Suppressor macrophage (primary cell): ENCODE measurements at places on chromosomes 2 and 18.

GRCh38 chr2:219443016-219443696, 8.5 kb downstream of the SPEG start:
- DNase-seq, result no peak

GRCh38 chr2:145114726-145115125, 594.8 kb upstream of the ZEB2 start:
- DNase-seq, result no peak

DNA sequence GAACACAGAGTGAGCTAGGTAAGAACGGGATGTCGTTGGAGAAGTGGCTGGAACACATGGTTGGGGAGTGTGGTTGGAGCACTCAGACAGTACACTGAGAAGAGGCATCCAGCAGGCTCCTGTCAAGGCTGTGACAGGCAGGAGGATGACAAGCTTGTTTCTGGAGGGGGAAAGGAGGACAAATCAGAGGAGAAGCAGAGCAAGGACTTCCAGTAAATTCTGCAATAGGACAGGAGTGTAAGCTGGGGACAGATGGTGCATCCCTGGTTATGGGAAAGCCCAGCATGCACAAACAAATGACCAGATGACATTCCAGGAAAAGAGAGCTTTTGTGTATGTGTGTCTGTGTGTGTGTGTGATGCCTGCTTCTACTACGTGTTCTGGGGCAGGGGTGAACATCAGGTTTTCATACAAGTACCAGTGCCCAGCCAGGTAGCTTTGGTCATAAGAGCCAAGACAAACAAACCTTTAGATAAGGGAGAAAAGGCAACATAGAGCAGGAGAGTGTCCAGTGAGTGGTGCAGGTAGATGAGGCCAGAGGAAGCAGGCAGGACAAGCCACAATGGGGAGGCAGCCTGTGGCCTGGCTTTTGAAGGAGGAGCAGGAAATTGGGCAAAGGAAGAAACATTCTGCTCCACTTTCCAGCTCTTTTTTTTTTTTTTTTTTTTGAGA, 32.1 kb upstream of the MAPK4 start:
- DNase-seq, result no peak

GRCh38 chr2:64203858-64204632, 59.8 kb upstream of the PELI1 start:
- DNase-seq, result peak; percentile 82

DNA sequence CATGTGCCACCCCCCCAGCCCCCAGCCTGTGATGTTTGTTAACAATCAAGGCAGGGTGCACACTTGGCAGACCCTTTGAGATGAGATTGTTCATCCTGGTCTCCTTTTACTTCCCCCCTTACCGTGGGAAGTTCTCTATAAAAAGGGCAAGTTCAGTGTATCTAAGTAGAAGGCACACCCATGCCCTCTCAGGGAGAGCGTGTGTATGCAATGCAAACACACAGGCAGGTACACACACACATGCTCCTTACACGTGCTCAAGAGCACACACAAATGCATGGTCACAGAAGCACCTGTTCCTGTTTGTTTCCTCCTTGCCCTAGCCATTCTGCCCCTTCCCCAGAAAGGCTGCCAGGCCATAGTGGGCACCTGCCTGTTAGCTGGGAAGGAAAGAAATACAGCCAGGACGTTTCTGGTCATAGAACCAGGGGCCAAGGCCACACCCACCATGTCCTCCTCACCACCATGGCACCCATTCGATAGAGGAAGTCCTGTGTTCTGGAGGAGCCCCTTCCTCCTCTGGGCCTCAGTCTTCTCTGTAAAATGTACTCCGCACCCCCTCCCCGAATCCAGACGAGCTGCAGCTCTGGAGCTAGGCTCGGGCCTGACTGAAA, 3.1 kb downstream of the ATOH8 start:
- no peak for DNase-seq

DNA sequence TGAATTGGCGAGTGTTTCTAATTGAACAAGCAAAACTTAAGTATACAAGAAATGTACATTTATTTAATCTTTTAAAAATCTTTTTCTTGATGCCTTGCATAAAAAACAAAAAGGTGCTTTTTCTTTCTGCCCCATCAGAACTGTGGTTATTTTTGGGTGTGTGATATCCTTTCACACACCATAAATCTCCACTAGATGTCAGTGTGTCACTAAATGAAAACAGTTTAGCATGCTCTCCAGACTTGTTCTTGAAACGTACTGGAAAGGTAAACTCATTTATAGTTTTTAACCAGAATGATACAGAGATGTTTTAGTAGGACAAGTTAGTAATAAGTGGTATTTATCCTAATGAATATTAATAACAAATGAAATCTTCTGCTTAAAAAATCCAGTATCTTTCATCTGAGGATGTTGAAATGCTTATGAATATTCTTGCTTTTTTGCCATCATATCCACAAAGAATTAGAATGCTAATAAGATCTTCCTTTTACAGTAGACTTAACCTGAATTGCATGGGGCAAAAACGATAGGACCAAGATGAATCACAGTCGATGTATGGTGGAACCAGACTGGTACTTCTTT, 96.8 kb downstream of the UBE2E3 start:
- DNase-seq, result peak; percentile 64

- no peak for DNase-seq
These were observed 53.5 kb upstream of the ASAP2 start for GRCh38 chr2:9152975-9153642.

DNA sequence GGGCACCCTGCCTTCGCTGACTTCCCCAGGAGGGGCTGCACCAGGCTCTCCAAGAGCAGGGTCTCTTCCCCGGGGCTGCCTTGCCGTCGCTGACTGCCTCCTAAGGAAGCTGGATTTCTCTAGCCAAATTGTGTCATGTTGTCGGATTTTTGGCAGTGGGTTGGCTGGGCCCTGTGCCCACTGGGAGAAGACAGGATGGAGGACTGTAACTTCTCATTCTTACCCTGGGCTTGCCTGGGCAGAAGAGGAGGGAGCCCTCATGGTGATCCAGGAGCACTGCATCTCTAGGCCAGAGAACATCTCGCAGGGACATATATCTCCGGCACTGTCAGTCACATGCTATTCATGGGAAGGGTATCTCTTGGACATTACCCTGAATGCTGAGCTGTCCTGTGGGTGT, 6.3 kb downstream of the MYO7B start:
- DNase-seq, result no peak

- no peak for DNase-seq
These were observed 30.9 kb downstream of the METTL21A start for GRCh38 chr2:207594264-207594663.

GRCh38 chr2:17194083-17194482, 324.2 kb downstream of the RAD51AP2 start:
- DNase-seq, result no peak

GRCh38 chr2:74080346-74080745, 67.4 kb downstream of the BOLA3 start:
- DNase-seq, result peak; percentile 69

DNA sequence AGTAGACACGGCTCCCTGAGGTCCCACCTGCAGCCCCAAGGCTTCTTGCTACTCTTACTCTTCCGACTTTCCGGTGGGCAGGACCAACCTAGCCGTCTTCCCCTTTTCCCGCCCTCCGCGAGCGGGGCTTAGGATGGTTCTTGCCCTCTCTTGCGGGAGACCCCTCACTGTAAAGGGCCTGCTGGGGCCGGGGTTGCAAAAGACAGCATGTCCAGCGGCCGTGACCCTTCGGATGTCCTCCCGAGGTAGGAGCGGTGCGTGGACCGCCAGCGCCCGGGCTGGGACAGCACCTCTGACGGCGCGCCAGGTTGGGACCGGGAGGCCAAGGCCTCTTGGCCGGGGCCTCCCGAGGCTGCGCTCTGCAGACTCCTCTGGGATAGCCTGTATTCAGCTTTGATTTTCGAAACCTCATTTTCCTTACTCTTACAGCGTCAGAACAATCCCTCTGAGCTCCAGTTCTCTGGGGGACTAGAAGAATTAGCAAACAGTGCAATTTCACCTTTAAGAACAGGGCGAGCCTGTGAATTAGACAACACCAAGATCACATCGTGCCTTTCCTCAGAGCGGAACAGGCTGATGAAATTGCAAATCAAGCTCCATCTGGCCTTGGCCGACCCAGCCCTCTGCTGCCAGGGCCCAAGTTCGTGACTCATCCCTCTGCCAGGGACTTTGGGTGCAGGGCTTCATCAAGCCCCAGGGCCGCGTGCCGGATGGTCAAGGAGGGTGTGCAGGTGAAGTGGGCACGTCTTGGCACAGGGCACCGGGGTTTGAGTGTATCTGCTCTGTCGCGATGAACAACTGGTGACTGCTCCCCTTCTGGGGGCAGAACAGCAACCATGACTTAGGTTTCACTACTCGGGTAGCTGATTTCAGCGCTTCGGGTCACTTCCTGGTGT, 777 bp downstream of the MOCOS start:
- no peak for DNase-seq
